ENCODE measurements at places on chromosomes 1 and 21.

GRCh38 chr1:21149855-21150432, 26.8 kb downstream of the EIF4G3 start:
- DNase-seq: no peak

- DNase-seq: no peak
These were observed 125.3 kb upstream of the CACYBP start for GRCh38 chr1:174874331-174875053.

DNA sequence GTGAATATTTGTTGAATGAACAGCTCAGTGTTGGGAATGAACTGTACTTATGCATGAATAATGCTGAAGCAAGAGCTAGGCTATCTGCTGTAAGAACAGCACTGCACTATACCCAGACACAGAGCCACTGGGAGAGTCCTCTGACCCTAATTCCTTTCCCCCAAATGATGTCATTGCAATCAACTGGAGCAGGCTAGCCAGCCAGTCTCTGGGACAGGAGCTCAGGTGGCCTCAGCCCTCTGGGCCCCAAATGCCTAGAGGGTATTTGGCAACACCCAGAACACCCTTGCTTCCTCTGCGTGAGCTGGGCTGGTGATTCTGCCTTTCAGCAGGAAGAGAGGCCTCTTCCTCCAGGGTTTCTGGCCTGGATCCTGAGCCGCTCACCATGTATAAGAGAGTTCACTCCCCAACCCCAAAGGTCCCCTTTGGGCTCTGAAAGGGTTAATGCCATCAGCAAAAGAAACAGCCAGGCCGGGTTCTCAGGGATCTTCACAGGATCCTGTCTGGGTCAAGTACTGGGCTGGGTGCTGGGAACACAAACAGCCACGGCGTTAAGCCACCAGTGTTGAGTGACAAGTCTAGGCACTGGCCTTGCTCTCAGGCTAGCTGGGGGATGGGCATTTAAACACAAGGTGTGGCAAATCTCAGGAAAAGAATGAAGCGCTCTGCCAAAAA, 3.7 kb upstream of the PADI4 start:
- DNase-seq: no peak

DNA sequence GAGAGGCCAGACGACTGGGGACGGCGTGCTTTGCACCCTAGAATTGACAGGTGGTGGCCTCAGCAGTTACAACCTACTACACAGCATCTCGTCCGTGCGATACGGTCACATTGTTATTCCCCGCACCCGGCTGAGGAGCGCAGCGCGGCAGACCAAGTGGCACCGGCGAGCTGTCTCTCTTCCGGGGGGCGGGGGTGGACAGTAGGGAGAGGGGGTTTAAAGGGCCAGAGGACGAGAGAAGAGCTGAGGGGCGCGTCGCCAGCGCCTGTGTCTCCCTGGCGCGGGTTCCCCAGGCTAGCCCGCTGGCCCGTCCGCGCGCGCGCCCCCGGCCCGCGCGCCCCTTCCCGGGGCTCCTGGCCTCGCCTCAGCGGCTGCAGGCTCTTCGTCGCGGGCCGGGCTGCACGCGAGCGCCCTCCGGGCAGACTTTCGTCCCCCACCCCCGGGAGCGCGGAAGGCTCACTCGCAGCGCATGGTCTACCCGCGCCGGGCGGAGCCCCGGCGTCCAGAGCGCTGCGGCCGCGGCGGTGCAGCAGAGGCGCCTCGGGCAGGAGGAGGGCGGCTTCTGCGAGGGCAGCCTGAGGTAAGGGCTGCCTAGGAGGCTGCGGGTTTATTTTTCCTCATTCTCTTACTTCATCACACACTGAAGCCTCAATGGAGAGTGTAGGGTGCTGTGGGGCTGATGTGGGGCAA, at the start of gene PDE4B:
PDE4B (plus strand) TSS at position 227 of the 690 bp plus-strand sequence.
- no peak for DNase-seq

GRCh38 chr1:32816676-32817158, 441 bp downstream of the YARS1 start:
- no peak for DNase-seq

DNA sequence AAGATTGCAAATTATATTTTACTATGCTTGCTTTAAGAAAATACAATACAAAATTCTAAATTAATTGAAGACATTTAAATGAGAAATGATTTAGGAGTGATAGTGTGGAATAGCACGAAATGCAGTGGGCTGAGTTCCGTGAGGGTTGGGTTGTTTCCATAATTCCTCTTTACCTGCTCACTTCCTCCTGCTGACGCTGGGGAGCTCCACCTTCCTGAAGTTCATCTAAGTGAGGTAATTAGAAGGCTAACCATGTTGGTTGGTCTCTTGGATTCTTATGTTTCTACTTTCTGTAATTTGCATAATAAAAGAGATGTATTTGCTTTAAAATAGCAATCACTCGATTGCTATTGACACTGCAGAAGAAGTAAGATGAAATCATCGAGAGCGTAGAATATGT, 4.7 kb downstream of the OR14I1 start:
- no peak for DNase-seq

Measured in CD4-positive, alpha-beta T cell treated with Interleukin-15 for 4 hours (primary cell).